Left renal pelvis (tissue), 4 donors: ENCODE measurements at places on chromosomes 3 and 15. TPM values are rescaled to one million over a fixed set of nuclear protein-coding genes. Genes with fewer than 3 reads are reported as not detected.

Gene PLSCR5
- polyA plus RNA-seq = not detected

- DNase-seq = no peak
Observed at GRCh38 chr3:138872632-138873031, 37.9 kb upstream of the PIK3CB start.

DNA sequence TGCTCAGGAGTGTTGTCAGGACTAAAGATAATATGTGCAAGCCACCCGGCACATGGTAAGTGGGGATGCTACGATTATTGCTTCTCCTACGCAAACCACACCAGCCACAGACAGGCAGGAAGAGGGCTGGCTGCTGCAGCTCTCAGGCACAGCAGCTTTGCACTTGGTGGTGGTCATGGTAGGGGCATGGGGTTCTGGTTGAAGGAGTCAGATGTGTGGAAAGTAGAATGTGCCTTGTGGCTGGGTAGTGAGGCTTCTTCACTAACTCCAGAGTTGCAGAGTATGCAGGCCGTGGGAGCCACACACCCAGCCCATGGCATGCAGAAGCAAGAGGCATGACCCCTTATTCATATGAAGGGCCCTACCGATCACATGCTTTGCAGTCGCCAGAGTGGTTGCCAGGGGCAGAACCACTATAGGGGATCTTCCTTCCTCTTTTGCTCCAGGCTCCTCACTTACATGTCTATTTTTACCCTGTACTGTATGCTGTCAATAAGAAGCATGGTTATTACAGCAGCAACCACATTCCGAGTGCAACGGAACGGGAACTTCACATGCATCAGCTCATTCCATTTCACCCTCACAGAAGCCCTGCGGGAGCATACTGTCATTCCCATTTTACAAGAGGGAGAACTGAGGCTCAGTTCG, 59.2 kb upstream of the HERC1 start:
- no peak for DNase-seq

GRCh38 chr15:49646891-49647290, 26.0 kb downstream of the DTWD1 start:
- DNase-seq = no peak
